Central memory CD4-positive, alpha-beta T cell (primary cell): ENCODE measurements at places on chromosomes 5 and 9.
A peak's percentile ranks its signal among the peaks of the same experiment; 100 is the strongest.

DNA sequence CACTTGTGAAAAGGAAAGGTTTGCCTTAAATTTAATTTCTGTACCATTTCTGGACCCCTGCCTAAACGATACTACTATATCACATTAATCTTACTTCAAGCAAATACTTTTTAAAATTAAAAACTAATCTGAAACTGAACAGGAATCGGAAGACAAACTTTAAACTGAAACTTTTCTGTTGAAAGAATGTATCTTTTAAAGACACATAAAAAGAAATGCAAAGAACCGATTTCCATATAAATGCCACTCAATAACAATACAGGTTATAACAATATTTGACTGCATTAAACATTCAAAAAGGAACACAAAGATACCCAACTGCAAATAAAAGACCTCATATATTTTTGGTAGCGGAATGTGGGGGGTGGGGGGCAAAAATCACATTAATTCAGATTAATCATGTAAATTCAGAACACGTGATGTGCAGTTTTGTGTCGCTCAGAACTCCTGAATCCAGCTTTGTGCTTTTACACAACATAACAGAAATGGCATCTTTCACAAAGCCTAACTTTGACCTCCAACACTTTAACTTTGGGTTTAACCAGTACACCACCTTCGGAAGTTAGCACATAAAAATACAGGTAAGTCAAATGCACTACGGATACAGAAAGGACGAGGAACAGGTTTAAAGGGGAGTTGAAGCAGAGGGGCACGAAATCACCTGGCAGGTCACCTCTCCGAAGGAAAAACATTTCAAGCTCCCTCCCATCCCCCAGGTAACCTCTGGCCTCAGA, 925 bp downstream of the LIFR start:
- DNase-seq, result no peak

GRCh38 chr5:113067635-113068344, 91.2 kb downstream of the DCP2 start:
- DNase-seq, result no peak

GRCh38 chr9:112380825-112381221, 915 bp downstream of the HSDL2 start:
- peak; percentile 5 for DNase-seq

GRCh38 chr9:134063088-134063570, 4.7 kb downstream of the BRD3 start:
- DNase-seq, result no peak

GRCh38 chr9:25537808-25538207, 140.4 kb downstream of the TUSC1 start:
- DNase-seq, result no peak

DNA sequence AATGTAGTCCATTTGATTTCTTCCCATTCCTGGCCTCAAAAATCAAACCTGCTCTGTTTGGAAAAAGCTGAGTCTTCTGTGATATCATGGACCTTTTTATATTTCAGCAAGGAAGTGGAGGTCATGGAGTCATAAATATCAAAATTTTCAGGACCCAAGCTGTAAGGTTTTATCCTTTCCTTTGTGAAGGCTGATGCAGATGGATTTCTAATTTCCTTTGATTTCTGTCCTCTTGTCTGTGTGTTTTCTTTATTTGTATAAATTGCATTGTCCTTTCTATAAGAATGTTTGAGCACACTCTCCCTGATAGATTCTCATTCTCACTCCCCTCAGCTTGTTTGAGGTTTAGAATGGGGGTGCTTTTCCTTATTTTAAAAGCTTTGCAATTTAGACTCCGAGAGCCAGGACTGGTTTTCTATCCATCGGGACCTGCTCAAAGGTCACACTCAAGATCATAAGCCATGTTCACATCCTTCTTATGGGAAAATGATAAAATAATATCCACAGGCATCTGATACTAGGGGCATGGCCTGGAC, 127.4 kb upstream of the TMEM161B start:
- DNase-seq, result no peak

GRCh38 chr5:33224285-33224961, 216.3 kb upstream of the TARS1 start:
- no peak for DNase-seq

- DNase-seq, result no peak
Measured at GRCh38 chr5:169416583-169417196, 115.8 kb upstream of the SLIT3 start.

DNA sequence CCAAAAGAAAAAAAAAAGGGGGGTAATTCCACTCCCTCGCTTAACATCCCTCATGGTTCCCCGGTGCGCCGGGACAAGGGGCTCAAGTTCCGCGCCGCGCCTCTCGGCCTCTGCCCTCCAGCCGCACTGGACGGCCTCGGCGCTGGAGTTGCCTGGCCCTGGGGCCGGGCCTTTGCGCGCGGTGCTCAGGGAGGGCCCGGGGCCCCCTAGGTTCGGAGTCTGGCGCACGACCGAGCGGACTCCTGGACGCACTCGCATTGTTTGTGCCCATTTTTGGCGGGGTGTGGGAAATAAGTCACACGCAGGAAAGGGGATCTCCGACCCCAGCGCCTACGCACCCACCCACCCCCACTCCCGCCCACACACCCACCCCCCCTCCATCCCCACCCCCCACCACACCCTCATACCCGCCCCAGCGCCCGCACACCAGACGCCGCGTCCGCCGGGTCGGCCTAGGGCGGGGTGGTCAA, 381 bp downstream of the MED22 start:
- peak; percentile 39 for DNase-seq

- no peak for DNase-seq
Measured at GRCh38 chr9:38482918-38483592, 58.8 kb upstream of the IGFBPL1 start.

GRCh38 chr9:42388146-42388690, 204.8 kb downstream of the SPATA31A6 start:
- DNase-seq, result no peak

GRCh38 chr5:145965804-145966203, 29.4 kb downstream of the SH3RF2 start:
- DNase-seq, result no peak

GRCh38 chr5:114314061-114314460, 47.8 kb upstream of the KCNN2 start:
- DNase-seq, result no peak

GRCh38 chr5:173744551-173744950, 128.1 kb upstream of the BOD1 start:
- no peak for DNase-seq

DNA sequence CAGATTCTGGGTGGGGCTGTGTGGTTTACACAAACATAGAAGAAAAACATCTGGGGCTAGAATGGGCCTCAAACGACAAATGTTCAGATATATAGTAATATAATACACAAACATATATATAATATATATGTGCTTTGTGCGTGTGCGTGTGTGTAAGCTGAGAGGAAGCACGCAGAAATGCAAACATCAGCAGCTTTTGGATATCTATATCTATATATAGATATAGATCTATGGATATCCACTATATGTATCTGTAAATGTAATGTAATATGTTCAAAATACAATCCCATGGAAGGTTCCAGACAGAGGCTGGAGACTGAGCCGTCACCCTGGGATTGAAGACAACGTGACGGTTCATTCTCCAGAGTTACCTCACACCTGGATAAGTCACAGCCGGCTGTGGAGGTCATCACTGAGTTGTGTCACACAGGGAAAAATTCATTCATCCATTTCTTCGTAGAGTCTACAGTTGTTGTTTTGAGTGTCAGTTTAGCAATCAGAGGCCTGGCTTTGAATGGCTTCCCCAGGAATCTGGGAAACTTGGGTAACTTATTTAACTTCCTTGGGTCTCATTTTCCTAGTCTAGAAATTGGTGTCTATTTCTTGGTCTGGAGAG, 123.0 kb upstream of the CPEB4 start:
- DNase-seq, result no peak
